KG1 (cell line): ENCODE measurements at places on chromosomes 1 and 21.

- no peak for DNase-seq
Observed at GRCh38 chr21:32537569-32537881, 47.8 kb downstream of the TCP10L start.

- DNase-seq: peak; percentile 25
Observed at GRCh38 chr1:176374967-176375569, 87.9 kb upstream of the PAPPA2 start.

GRCh38 chr1:71083271-71083670 is 2.4 kb upstream of the ZRANB2 start:
- no peak for DNase-seq

DNA sequence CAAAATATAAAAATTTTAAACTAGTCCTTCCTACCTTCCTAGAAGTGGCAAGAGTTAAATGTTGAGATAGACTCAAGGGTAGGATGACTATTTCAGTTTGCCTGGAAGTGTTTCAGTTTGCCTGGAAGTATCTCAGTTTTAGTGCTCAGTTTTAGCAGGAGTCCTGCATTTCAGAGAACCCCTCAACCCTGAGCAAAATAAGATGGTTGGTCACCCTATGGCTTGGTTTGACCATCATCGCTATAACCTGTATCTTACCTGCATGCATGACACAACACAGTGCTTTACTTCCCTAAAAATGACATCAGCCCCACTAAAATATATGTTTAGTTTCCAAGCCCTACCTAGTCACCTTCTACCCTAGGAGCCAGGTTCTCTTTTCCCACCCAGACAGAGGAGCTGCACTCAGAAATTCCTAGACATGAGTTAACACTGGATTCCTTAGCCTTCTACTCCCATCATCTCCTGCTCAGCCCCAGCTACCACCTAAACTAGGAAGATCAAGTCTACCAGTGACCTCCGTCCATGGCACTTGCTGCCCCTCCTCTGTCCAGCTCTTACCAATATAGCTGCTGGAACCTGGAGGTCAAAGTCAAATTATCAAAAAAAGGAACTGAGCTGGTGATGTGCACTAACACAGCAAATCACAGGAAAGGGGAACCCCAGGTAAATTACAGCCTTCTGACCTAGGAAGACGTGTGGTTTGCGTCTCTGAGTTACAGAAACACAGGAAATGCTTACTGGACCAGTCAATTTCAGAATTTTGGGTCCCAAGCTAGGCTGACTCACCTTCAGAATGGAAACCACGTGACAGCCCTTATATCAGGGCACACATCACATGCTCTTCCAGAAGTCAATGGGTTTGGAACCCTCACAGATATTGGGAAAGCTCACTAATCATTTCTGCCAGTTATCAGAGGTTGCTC is 2.2 kb upstream of the G0S2 start:
- DNase-seq: no peak

GRCh38 chr1:85330711-85331290 is 54.4 kb upstream of the BCL10 start:
- no peak for DNase-seq

GRCh38 chr1:1397839-1398523 is 1.2 kb downstream of the CCNL2 start:
- no peak for DNase-seq

DNA sequence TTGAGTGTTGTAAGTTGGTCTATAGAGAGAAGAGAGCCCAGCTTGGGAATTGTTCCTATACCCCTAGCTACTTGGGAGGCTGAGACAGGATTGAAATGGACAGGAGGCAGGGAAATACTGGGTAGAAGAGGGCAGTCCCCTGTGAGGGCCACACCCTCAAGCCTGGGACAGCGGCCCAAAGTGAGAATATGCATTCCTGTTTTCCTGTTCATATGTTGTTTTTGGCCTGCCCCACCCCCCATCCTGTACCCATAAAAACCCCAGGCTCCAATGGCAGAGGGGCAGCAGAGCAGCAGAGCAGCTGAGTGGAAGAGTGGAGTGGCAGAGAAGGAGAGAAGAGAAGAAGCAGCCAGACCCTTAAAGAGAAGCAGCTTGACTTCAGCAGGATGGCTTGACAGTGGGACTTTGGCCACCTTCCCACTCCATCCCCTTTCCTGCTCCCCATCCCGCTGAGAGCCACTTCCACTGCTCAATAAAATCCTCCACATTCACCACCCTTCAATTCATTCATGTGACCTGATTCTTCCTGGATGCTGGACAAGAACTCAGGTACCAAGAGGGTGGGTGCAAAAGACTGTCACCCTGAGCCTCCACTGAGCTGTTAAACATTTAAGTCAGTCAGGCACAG is 70.6 kb upstream of the PUM1 start:
- no peak for DNase-seq

GRCh38 chr1:90314533-90314932 is 319.6 kb downstream of the ZNF326 start:
- no peak for DNase-seq

DNA sequence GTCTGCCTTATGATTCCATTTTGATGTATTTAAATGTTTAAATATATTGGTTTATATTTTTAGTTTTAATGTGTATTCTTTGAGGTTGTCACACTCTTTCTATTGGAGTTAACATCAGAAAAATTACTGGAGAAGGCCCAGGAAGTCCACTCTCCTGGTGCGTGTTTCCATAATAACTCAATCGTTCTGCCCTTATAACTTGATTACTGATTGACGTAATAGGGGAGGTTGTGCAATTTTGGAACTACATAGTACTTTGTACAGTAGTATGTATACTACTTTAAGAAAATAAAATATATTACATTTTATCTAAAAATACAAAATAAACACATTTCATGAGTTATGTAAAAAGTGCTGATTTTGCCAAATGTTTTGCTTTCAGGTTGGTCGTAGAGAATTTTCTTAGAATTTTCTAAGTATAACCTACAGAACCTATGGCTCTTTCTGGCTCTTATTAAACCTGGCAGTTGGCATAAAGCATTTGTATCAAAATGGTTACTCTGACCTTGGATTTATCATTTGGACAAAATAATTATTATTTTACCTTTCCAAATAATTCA is 5.7 kb downstream of the PLA2G4A start:
- no peak for DNase-seq

DNA sequence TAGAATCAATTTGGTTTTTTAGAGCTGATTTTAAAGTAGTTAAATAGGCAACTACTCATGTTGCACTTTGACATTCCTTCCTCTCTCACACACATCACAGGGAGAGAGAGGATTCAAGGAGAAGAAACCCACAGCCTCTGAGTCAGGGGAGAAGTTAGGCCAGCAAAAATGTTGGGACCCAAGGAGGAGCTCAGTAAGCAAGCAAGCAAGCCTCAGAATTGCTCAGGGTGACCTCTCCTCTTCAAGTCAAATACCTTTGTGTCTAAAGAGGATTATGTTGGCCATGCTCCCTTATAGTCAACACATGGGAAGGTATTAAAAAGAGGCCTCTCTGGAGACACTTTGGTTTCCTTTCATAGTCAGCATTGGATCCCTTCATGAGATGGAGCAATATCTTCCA is 80.5 kb upstream of the WARS2 start:
- no peak for DNase-seq

GRCh38 chr1:228990906-228991569 is 255.8 kb downstream of the RHOU start:
- DNase-seq: no peak

DNA sequence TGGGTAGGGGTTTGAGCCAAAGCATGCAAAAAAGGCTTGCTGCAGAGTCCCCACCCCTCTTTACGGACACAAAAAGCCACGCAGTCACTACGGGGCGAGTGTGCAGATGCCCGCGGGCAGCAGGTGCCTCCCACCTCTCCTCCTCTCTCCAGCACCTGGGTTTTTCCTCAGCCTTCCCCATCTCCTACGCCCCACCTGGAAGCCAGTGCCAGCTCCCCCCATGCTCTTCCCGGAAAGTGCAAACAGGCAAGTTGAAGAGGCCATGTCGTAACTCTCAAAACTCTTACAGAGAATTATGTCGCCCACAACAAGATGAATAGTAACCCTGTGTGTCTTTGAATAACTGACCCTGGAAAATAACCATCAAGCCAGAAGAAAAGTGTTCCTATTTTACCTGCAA is 82.5 kb downstream of the PDE9A start:
- DNase-seq: no peak
